ENCODE measurements at places on chromosomes 3 and 15.

- no peak for DNase-seq
Observed at GRCh38 chr3:190293621-190294020, 28.6 kb downstream of the CLDN1 start.

GRCh38 chr3:55782807-55783206, 295.7 kb upstream of the WNT5A start:
- no peak for DNase-seq

- no peak for DNase-seq
Observed at GRCh38 chr15:79035111-79035601, 55.4 kb downstream of the RASGRF1 start.

- DNase-seq = no peak
Observed at GRCh38 chr3:187068787-187069186, 70.5 kb downstream of the RPL39L start.

GRCh38 chr3:124315215-124316033, 323.5 kb upstream of the ROPN1 start:
- no peak for DNase-seq

DNA sequence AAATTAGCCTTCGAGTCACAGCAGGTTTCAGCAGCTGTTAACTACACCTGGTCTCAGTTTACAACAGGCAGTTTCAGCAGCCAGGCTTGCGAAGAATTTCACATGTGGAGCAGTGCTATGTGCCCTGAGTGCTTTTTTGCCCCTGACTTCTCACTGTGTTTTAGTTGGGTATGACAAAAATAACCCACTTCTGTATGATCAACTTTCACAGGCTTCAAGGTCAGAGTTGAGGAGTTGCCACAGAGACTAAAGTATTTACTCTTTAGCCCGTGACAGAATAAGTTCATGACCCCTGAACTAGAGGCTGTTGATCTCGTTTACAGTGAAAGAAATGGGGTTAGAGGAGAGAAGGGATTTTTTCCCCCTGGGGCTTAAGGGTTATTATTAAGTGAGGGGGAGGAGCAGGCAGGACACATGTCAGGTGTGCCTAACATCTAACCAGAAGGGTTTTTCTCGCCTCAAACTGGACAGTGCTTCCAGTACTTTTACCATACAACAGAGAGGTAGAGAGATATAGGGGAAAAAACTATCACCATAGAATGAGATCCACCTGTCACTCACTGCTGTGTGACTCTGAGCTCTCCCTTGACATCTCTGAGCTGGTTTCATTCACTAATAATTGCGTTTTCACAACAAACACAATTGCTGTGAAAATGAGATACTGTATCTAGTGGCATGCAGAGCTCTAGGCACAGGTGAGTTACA, 14.0 kb upstream of the TOPBP1 start:
- no peak for DNase-seq

DNA sequence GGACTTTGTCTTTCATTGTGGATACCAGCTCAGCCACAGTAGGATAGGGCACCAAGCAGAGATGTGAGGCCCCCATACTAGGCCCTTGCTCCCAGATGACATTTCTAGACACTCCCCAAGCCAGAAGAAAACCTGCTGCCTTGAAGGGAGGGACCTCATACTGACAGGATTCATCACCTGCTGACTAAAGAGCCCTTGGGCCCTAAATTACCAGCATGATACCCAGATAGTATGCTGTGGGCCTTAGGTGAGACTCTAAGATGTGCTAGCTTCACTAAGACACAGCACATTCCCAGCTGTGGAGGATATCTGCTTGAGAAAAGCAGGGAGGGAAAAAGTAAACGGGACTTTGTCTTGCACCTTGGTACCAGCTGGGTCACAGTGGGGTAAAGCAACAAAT, 324.0 kb downstream of the TBL1XR1 start:
- DNase-seq = no peak

DNA sequence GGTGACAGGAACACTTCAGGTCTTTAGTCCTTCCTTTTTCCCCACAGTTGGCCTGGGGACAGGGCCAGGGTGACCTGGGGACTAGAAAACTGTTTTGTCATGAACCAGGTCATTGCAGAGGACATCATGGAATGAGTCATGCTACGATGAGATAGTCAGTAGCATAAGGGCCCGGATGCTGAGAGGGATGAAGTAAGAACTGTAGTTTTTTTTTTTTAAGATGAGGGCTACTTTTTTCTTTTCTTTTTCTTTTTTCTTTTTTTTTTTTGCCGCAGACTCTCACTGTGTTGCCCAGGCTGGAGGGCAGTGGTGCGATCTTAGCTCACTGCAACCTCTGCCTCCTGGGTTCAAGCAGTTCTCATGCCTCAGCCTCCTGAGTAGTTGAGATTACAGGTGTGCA, 8.0 kb downstream of the MAP2K5 start:
- no peak for DNase-seq

DNA sequence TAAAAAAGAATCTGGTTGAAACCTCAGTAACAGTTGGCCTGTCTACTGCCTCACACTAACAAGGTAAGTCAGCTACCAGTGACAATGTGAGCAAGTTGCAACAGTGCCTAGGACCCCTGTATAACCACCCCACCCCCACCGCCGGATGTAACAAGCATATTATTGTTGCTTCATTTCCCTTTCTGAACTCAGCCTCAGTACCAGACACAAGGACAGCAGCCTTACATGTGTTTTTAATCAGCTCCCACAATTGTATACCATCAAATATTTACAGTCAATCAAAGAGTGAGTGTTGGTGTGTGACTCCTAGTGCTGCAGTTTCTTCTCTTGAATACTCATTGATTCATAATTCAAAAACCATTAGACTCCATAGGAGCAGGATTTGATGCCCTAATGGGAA, 96.4 kb downstream of the PYDC2 start:
- DNase-seq = no peak

DNA sequence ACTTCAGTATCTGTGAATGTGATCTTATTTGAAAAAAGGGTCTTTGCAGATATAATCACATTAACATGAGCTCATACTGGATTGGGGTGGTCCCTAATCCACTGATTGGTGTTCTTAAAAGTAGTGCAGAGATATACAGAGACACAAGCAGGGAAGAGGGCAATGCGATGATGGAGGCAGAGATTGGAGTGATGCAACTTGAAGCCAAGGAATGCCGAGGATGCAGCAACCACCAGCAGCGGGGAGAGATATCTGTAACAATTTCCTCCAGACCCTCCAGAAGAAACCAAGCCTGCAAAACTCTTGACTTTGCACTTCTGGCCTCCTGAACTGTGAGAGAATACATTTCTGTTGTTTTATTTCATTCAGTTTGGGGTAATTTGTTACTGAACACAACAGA, 171.0 kb upstream of the MBNL1 start:
- DNase-seq = no peak

DNA sequence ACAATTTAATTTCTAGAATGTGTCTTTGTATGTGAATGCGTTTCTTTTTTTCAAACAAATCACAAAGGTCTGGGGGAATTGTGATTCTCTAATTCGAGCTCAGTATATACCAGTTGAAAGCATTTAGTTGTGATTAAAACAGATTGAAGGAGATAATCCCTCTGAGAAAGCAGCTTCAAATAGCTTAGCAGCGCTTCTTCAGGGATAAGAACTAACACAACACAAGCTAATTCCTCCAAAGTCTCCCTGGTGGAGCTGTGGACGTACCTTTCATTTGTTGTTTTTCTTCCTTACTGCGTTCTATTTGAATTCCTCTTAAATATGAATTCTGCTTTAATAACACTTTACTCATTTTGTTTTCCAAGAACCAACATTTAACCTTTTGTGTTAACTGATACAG, 286.7 kb downstream of the ROBO2 start:
- no peak for DNase-seq

DNA sequence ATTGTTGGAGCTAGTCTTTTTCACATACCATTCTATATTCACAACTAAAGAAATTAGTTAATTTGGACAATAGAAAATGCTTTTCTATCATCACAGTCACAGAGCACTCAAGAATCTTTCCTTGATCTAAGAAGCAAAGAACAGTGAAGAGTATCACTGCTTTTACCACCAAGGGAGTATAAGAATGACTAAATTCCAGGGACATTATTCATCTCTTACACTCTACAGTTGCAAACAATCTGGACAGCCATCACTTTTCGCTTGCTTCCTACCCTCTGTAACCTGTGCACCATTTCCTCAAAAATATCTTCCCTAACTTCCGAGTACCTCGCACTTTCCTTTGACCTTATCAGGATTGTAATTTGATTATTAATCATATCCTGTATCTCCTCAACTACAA, 359.5 kb upstream of the TMCO5A start:
- DNase-seq = no peak

DNA sequence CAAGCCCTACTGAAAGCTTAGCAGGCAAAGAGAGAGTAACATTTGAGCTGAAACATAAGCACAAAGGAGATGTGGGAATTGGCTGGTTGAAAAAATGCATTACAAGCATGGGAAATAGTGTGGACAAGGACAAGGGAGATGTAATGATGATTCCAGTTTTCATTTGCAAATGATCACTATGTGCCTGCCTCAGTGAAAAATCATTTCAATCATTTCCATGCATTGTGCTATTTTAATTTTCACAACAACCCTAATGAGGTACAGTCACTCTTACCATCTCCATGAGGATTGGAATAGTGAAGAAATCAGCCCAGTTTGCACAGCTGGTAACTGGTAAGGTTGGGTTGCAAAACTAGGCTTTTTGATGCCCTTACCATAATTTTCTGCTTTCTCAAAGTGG, 123.2 kb downstream of the ARNT2 start:
- DNase-seq = no peak

- DNase-seq = no peak
Observed at GRCh38 chr3:11375333-11376088, 103.3 kb downstream of the ATG7 start.

DNA sequence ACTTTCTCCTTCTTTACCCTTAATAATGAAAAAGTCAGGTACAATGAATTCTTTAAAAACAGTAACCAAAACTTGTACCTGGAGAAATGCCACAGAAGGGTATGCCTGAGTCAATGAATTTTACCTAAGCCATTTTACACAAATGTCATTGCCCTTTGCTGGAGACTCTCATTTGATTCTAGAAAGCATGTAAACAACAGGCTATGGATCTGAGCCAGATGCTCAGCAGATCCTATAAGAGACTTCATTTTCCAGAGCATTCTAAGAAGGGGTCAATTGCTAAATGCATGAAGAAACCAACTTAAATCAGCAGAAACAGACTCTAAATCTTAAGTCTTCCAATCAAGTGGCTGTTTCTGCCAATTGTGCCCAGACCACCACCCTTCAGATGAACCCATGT, 83.8 kb upstream of the GALNT15 start:
- no peak for DNase-seq

DNA sequence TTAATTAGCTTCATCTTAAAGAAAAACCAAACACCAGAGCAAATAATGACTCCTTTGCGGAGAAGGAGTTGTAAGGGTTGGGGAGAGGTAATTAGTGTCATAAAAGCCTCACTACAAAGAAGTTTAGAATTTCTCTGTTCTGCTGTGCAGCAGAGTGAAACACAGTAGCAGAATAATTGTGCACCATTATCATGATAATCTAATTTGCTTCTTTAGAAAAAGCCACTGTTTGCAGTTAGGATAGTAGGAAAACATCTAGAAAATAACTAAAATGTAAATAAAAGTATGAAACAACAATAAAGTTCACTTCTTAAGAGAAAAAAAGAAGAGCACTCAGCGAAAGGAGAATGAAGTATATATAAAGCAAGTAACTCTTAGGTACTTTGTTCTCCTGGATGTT, 5.5 kb downstream of the SHOX2 start:
- DNase-seq = no peak

GRCh38 chr15:41941644-41942415, 30.5 kb downstream of the EHD4 start:
- no peak for DNase-seq

DNA sequence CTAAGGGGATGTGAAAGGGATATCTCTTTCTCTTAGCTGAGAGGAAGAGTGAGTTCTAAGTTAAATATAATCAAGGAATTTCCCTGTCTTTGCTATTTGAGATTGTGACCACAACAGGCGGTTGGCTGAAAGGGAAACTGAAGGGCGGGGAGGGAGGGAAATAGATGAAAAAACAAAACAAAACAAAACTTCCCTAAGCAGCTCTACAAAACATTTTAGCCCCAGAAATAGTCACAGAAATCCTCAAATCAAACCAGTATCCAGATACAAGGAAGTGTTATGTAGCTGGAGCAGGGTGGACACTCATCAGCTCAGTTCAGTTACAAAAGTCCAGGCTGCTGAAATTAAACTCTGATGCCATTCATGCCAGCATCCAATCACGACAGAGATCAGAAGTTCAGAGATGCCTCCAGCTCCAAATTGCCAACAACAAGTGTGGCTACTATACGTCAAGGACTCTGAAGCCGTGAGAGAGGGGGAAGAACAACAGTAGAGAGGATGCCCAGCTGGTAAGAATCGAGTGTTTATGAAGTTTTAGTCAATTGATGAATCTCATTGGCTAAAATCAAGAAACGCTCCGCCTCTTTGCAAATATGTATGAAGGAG, 319 bp upstream of the TP63 start:
- no peak for DNase-seq

GRCh38 chr3:6612034-6612616, 248.8 kb upstream of the GRM7 start:
- DNase-seq = no peak

DNA sequence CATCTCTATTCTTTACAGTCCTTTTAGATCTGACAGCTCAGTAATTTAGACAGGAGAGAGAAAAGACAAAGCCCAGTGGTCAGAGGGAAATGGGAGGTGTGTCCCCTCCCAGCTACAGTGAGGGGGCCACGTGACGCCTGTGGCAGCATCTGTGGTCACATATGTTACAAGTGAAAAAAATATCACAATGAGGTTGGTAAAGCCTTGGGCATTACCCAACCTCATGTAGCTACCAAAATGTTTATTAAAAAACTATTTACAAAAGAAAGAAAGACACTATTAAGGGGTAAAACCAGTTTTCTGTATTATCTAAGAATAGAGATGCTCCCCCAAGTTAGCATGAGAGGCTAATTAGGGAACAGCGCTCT, 42.9 kb upstream of the PLCL2 start:
- no peak for DNase-seq

DNA sequence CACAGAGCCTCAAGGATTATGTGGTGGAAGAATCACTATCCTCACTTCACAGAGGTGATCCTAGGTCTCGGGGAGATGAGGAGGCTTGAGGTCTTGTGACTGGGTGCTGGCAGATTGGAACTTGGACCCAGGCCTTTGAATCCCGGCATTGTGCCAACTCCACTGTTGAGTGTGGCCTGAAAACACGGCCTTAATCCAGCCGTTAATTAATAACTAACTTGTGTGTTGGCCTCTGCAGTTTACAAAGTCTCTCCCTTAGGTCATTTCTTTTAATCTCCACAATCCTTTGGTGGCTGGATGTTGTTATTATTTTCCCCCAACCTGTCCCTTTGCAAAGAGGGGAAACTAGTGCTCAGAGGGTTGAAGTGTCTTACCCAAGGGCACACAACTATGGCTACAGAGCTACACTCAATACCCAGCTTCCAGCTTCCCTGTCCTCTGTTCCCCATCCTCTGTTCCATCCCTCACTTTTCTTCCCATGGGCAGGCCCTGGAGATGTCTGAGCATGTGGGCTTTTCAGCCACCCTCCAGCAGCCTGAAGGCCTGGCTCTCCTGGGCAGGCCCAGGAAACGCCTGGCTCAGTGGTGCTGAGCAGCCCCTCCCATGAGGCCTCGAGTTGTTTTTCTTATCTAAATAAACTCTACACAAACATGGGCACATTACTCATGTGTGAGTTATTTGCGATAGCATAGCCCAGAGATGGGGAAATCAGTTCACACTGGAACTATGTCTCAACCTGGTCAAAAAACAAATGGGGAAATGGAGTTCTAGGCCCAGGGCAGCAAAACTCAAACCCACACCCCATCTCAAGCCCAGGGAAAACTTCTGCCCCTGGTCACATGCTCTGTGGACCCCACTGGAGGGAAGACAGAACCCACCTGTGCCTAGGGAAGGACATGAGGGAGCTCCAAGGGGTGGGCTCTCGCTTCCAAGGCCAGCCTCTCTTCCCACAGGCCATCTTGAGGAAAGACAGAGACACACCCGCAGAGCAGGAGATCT, 16.8 kb upstream of the SMAD3 start:
- DNase-seq = no peak

Data from brain pericyte (primary cell).